SJSA1 (cell line): ENCODE measurements at places on chromosomes 4 and X. TPM values are rescaled to one million over a fixed set of nuclear protein-coding genes. Genes with fewer than 3 reads are reported as not detected.
A peak's percentile ranks its signal among the peaks of the same experiment; 100 is the strongest.

- DNase-seq = no peak
- H3K4me3 ChIP-seq = no peak overlapping the region
- no peaks in the 10 kb centered on the region for H3K27me3 ChIP-seq
- no peaks in the 10 kb centered on the region for H3K4me1 ChIP-seq
Measured at GRCh38 chrX:6238576-6238975, 9.9 kb upstream of the NLGN4X start.

GRCh38 chr4:99208719-99209075 is 10.3 kb downstream of the ADH6 start:
- no peak overlapping the region for H3K4me3 ChIP-seq
- no peaks in the 10 kb centered on the region for H3K4me1 ChIP-seq
- H3K36me3 ChIP-seq = no peaks in the 10 kb centered on the region

The TLR6 gene
- 0.28 and 1.5 TPM in 2 replicates for total RNA-seq

GRCh38 chr4:123193802-123194367 is 202.7 kb upstream of the SPRY1 start:
- no peaks in the 10 kb centered on the region for H3K4me1 ChIP-seq
- no peak overlapping the region for H3K4me3 ChIP-seq

- no peaks in the 10 kb centered on the region for H3K27me3 ChIP-seq
- no peak overlapping the region for H3K27ac ChIP-seq
- no peak for DNase-seq
- no peak overlapping the region for H3K4me3 ChIP-seq
- H3K36me3 ChIP-seq = no peaks in the 10 kb centered on the region
Measured at GRCh38 chr4:23818097-23818885, 71.6 kb downstream of the PPARGC1A start.

The BANK1 gene
- total RNA-seq = not detected in 2 replicates

- no peaks in the 10 kb centered on the region; the same call in 1 of the 2 replicates for H3K27me3 ChIP-seq
- H3K4me3 ChIP-seq = no peak overlapping the region
- H3K4me1 ChIP-seq = peaks cover 34% of the 10 kb centered on the region
- H3K36me3 ChIP-seq = no peaks in the 10 kb centered on the region
- peak overlapping the region; percentile 36 for H3K27ac ChIP-seq
Measured at GRCh38 chr4:157012781-157013180, 41.2 kb upstream of the PDGFC start.

GRCh38 chrX:23980011-23980441 is 47.0 kb downstream of the KLHL15 start:
- no peak overlapping the region for H3K27ac ChIP-seq
- H3K36me3 ChIP-seq = no peaks in the 10 kb centered on the region
- H3K4me1 ChIP-seq = 0 out of 2 replicates have a peak, but pooled peaks cover 4% of the 10 kb centered on the region
- no peak overlapping the region for H3K4me3 ChIP-seq
- no peak for DNase-seq

- H3K4me3 ChIP-seq = no peak overlapping the region
- no peaks in the 10 kb centered on the region for H3K27me3 ChIP-seq
- no peak for DNase-seq
- no peak overlapping the region for H3K27ac ChIP-seq
- no peaks in the 10 kb centered on the region for H3K36me3 ChIP-seq
Measured at GRCh38 chr4:59127743-59128142, 2017.6 kb upstream of the IGFBP7 start.

The TCEAL9 gene
- total RNA-seq = 171 and 277 TPM in 2 replicates

The DRP2 gene
- total RNA-seq = 0.03 TPM in 1 of 2 replicates, not detected in the other

DNA sequence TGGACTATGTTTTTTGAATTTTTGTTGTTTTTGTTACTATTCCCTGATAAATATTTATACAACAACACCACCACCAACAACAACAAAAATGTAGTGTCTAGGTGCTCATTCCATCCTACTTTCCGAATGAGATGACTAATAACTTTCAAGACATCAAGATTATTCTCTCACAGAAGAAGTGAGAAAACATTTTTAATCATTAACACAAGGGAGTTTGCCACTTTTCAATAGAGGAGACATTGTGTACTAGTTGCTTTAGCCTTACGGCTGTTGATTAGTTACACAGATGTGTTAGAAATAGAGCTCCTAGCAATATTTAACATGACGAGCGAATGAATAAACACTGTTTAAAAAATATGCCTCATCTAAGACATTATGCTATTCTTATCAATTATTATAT is 898.8 kb downstream of the C4orf33 start:
- no peak for DNase-seq
- no peaks in the 10 kb centered on the region for H3K36me3 ChIP-seq
- no peak overlapping the region for H3K27ac ChIP-seq
- H3K4me3 ChIP-seq = no peak overlapping the region
- H3K27me3 ChIP-seq = no peaks in the 10 kb centered on the region
- H3K4me1 ChIP-seq = no peaks in the 10 kb centered on the region

The FRAS1 gene
- total RNA-seq = 0.19 and 0.21 TPM in 2 replicates

DNA sequence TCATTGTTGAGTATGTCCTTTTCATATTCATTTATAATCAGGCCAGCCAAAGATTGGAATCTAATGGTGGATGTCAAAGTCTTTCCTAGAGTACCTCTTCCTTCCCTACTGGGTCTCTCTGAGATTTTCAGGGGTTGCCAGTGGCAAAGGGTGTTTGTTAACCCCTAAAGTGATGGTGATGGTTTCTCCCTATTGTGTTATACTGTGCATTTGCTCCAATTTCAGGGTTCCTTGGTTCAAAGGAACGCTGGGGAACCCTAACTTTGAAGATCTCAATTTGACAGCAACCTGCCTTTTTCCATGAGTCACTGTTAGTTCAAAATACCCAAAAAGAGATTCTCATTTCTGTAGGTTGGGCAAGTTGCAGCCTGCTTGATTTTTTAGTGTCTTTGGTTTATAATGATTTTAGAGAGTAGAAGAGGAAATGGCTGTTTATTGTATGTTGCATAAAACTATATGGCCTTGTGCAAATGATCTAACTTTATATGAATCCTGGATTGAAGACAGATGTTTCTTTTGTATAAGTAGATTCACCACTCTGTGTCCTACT is 23.0 kb downstream of the GAB1 start:
- H3K4me1 ChIP-seq = no peaks in the 10 kb centered on the region; the same call in 1 of the 2 replicates
- H3K27me3 ChIP-seq = no peaks in the 10 kb centered on the region
- no peaks in the 10 kb centered on the region for H3K36me3 ChIP-seq
- H3K4me3 ChIP-seq = no peak overlapping the region

GRCh38 chr4:120506536-120506935 is 416.0 kb downstream of the PRDM5 start:
- H3K27ac ChIP-seq = no peak overlapping the region
- H3K4me3 ChIP-seq = no peak overlapping the region
- no peaks in the 10 kb centered on the region for H3K36me3 ChIP-seq
- H3K4me1 ChIP-seq = no peaks in the 10 kb centered on the region

DNA sequence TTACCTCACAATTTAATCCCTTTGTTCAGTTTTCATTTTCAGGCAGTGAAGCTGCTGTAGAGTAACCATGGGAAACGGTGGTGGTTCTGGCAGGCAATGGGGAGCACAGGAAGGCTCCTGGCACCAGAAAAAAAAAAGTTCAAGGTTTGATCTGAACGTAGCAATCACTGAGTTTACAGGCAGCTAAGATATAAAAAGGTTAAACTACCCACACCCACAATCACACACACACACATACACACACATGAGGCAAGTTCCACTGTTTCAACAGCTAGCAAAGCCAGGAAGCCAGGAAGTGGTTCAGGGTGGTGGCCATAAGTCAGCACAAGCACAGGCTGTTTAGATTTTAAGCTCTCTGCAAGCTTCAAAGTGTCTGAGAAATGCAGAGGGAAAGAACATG is at the start of gene SULT1B1:
Gene SULT1B1, minus strand, starts transcription at position 166 of the 400 bp plus-strand sequence. CDS start 5,403 bp downstream, outside the sequence.
- no peak for DNase-seq
- no peak within 1 kb of the TSS for H3K4me3 ChIP-seq
- no peaks in the 10 kb centered on the region for H3K36me3 ChIP-seq
- no peak within 1 kb of the TSS for H3K27ac ChIP-seq
- H3K27me3 ChIP-seq = no peaks in the 10 kb centered on the region
- H3K4me1 ChIP-seq = no peaks in the 10 kb centered on the region

- no peaks in the 10 kb centered on the region for H3K27me3 ChIP-seq
- no peak overlapping the region for H3K4me3 ChIP-seq
- DNase-seq = no peak
- no peaks in the 10 kb centered on the region for H3K36me3 ChIP-seq
- no peak overlapping the region for H3K27ac ChIP-seq
- no peaks in the 10 kb centered on the region for H3K4me1 ChIP-seq
Measured at GRCh38 chrX:153993978-153994377, 21.4 kb downstream of the TMEM187 start.

The NPY5R gene
- not detected in 2 replicates for total RNA-seq

- H3K4me1 ChIP-seq = peaks cover 9% of the 10 kb centered on the region
- H3K27ac ChIP-seq = no peak overlapping the region
- no peaks in the 10 kb centered on the region for H3K36me3 ChIP-seq
- no peak overlapping the region for H3K4me3 ChIP-seq
Measured at GRCh38 chr4:24468071-24468470, 116.3 kb downstream of the DHX15 start.
